ENCODE measurements at places on chromosomes 6 and 20.

- no peak for DNase-seq
Measured at GRCh38 chr20:32077190-32077589, 25.1 kb downstream of the HCK start.

DNA sequence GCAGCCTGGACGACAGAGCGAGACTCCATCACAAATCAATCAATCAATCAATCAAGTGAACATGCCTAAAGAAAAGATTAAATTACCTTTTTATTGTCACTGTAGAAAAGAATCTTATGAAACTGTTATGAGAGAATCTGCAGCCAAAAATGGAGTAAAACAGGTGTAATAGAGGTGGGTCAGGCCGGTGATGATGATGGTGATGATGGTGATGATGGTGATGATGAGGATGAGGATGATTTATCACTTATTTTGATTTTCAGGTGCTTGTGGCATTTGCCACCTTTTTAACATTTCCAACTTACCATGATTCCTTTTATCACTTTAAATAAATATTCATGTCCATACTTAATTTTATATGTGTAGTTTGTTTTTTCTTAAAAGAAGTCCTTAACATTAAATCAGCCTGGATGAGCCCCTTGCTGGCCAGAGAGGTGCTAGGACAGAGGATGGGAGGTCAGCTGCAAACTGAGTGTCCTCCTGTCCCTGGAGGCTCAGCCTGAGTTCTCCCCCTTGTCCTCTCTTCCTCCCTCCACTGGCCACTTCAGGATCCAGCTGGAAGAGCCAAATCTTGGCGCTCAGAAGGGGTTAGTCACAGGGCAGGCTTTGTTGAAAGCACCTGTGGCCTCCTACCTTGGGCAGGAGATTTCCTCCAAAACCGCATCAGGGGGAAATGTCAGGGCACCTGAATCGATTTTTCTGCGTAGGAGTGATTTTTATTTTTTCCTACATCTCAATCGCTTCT, 32.6 kb downstream of the SLC2A10 start:
- no peak for DNase-seq

DNA sequence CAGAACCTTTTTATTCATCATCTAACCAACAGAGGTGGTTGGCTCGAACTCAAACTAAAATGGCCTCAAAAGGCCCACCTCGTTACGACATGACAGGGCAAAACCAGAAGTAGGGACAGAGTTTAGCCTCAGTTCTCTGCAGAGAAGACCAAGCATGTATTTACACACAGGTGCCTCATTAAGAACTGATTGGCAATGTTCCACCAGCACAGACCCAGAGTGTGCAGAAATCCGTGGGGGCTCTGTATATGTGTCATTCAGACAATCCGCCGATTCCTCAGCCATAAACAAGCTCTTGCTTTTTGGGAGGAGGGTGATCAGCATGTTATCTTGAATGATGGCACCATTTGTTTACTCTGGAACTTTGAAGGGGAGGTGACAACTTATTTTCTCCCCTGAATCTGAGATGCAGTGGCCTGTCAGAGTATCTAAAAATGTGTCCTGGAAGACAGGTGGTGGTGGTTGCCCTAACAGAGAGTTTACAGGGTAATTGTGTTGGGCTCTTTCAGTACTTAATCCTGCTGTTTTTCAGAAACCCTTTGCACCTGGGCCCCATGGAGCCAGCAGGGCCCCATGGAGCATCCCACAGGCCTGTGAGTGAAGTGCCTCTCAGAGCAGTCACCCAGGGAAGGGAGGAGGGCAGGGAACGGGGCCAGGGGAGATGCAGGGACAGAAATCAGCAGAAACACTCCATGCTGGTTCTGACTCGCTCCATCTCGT, 29.1 kb upstream of the C20orf203 start:
- no peak for DNase-seq

DNA sequence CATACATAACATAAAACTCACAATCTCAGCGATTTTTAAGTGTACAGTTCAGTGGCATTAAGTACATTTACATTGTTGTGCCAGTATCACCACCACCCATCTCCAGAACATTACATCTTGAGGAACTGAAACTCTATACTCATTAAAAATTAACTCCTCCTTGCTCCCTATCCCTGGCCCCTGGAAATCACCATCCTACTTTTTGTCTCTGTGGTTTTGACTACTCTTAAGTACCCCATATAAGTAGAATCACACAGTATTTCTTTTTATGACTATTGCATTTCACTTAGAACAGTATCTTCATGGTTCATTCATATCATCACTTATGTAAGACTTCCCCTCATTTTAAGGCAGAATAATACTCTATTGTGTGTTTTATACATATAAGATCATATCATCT, 1108.1 kb downstream of the GRIK2 start:
- no peak for DNase-seq

- DNase-seq = peak; percentile 67
Measured at GRCh38 chr6:10886691-10887502, at the start of gene SYCP2L. Gene SYCP2L, plus strand, starts transcription at chr6:10887052. Its CDS starts 75 bp downstream, at chr6:10887127.

DNA sequence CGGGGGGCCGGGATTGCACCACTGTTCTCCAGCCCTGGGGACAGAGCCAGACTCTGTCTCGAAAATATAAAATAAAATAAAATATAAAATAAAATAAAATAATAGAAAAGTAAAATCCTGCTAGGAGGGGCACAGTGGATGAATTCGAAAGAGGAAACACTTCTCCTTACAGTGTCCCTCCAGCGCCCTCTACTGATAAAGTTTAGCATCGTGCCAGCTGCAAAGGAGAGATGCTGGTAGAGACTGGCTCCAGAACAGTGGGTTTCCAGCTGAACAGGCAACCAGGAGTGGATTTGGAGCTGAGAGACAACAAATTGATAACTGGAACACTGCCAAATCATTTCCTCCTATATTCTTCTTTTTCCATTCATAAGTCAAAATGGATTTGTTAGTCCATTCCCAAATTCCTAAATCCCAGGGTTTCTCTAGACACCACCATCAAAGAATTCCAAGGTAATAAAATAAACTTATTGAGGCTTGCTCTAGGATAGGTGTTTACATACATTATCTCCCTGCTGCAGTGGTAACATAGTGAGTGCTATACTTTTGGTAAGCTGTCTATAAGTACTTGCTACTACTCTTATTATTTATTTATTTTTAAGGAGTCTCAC, 31.7 kb upstream of the TBPL1 start:
- DNase-seq = peak; percentile 85

GRCh38 chr20:37892001-37892400, 10.9 kb upstream of the VSTM2L start:
- DNase-seq = no peak

GRCh38 chr20:62362991-62363919, 3.9 kb downstream of the LAMA5 start:
- no peak for DNase-seq

DNA sequence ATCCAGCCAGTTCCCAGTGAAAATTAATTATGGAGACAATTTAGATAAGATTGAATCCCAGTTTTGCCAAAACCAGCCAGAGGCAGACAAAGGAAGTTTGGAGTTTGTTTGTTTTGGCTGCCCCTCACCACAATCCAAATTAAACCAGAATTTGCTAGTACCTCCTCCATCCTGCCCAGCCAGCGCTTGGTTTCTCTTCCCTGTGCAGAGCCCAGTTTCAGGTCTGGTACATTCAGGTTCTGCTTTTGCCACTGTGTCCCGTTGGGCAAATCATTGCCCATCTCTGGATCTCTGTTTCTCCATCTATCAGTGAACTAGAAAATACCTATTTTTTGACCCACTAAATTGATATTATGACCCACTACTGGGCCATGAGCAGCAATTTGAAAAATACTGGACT, 26.4 kb downstream of the FOXP4 start:
- DNase-seq = no peak

- peak; percentile 10 for DNase-seq
Measured at GRCh38 chr6:129744201-129744879, 34.4 kb upstream of the ARHGAP18 start.

GRCh38 chr20:60281295-60281694, 323.1 kb downstream of the CDH26 start:
- DNase-seq = no peak

DNA sequence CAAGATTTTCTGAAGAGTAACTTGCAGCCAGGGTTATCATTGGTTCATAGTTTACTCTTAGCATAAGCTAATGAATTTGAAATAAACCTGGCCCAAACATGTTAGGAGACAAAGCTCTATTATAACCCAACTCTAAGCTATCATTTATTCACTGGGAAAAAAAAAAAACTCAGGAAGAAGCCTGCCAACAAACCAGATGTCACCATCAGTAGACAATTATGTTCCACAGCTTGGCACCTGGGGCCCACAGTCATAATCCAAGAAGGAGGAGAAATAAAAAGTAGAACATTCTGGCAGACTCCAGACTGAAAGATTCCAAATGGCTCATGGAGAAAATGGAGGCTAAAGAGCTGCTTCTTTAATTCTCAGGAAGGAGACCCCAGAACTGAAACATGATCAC, 100.0 kb upstream of the CNR1 start:
- DNase-seq = no peak

GRCh38 chr6:121691126-121691551, 255.7 kb downstream of the GJA1 start:
- no peak for DNase-seq

- peak; percentile 80 for DNase-seq
Measured at GRCh38 chr6:42452171-42453030, 675 bp upstream of the TRERF1 start.

- DNase-seq = no peak
Measured at GRCh38 chr20:22453244-22454080, 130.9 kb downstream of the FOXA2 start.

GRCh38 chr6:161308075-161308655, 34.3 kb upstream of the AGPAT4 start:
- no peak for DNase-seq

GRCh38 chr6:163793011-163793983, 378.8 kb downstream of the QKI start:
- no peak for DNase-seq

DNA sequence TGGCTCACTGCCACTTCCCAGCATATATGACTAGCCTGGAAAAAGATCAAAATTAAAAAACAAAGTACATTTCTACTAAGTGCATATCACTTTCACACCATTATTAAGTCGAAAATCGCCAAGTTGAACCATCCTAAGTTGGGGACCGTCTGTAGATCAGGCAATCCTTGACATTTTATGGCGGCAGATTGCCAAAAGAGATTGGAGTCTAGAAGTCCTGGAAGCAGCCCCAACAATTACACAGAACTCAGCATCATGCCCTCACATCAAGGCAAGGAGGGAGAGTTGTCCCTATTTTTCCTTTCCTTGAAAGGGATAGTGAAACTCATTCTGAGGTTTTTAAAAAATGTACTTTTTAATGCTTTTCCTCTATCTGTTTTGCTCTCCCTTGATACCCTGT, 30.7 kb downstream of the SLC22A3 start:
- DNase-seq = no peak

- DNase-seq = no peak
Measured at GRCh38 chr6:72944660-72945059, 280.6 kb downstream of the KHDC1L start.

GRCh38 chr6:30768634-30769087, 24.3 kb upstream of the IER3 start:
- no peak for DNase-seq

DNA sequence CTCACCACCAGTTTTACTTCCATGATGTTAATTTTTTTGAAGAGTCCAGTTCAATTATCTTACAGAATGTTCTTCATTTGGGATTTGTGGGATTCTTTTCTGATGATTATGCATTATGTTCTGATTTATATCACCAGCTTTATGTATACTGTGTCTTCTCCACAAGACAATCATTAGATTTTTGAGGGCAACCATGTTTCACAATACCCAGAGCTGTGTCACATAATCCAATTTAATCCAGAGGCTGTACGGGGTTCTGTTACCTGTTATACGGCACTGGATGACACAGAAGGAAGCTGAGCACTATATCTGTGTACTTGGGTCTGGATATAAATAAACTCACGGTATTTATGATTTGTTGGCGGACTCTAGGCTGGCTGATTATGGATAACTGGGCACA, 41.6 kb upstream of the RPN2 start:
- DNase-seq = no peak

- no peak for DNase-seq
Measured at GRCh38 chr20:52311209-52311794, 119.7 kb upstream of the ZFP64 start.

GRCh38 chr6:13841936-13842335, 27.6 kb upstream of the MCUR1 start:
- no peak for DNase-seq

- DNase-seq = no peak
Measured at GRCh38 chr6:40395066-40395697, 192.0 kb downstream of the LRFN2 start.
